ENCODE measurements at places on chromosomes 13 and 19.

- DNase-seq = no peak
Observed at GRCh38 chr19:46604781-46605355, 3.7 kb downstream of the CALM3 start.

GRCh38 chr13:38895075-38895474 is 95.6 kb downstream of the STOML3 start:
- DNase-seq = no peak

DNA sequence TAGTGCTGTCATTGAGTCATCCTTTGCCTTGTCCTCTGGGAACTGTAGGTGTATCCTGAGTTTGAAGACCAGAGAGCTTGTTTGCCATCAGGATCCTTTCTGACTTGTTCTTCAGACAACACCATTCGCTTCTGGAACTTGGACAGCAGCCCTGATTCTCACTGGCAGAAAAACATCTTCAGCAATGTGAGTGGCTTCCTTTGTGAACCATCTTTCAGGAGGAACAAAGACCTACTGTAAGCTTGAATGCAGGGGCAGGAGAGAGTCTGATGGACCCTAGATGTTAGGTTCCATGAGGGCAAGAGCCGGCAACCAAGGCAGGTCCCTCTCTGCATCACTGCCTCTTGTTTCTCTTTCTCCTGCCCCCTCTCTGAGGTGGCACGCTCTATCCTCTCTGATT is 26.7 kb downstream of the WDR62 start:
- no peak for DNase-seq

- no peak for DNase-seq
Observed at GRCh38 chr13:80312012-80312704, 28.8 kb downstream of the SPRY2 start.

- DNase-seq = no peak
Observed at GRCh38 chr19:50432221-50433028, at the start of gene MYBPC2. Gene MYBPC2, plus strand, starts transcription at chr19:50432892. Its CDS starts 62 bp downstream, at chr19:50432954.

DNA sequence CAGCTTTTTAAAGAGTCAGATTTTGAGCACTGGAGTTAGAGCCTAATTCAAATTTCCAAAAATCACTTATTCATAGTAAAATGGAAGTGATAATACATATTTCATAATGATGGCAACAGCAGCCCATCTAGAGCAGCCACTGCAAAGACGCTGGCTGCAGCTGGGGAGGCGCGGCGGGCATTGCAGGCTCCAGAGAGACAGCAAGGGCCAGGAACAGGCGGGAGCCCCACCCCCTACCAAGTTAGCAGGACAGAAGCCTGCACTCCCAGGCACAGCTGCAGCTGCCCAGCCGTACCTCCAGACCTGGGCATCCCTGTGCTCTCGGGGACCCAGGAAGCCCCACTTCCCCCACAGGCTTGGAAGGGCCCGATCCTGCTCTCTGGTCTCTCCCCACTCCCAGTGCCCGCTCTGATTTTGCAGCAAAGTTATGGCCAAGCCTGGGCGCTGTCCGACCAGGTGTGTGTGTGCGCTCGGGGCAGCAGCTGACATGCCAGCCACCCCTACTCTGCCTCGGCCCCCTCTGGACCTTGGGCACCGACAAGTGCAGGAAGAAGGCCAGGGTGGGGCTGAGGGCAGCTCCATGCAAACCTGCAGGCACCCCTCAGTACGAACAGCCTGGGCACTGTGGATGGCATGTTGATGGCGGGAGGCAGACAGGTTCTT is 84.8 kb downstream of the SERP2 start:
- DNase-seq = no peak

DNA sequence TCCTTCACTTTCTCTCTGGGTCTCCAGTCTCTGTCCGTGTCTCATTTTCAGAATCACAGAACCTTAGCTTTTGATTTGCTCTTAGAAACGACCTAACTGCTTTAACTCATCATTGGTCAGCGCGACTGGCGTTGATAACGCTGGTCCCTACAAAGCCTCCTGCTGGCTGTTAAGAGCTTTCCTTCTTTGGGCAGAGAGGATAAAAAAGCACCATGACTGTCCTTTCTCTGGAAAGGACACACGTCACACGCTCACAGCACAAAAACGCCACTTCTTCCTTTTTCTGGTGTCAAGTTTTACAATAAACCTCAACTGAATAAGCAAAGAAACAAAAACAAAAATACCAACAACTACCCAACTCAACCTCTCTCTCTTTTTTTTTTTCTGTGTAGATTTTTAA is 1.7 kb upstream of the KLK12 start:
- DNase-seq = no peak

DNA sequence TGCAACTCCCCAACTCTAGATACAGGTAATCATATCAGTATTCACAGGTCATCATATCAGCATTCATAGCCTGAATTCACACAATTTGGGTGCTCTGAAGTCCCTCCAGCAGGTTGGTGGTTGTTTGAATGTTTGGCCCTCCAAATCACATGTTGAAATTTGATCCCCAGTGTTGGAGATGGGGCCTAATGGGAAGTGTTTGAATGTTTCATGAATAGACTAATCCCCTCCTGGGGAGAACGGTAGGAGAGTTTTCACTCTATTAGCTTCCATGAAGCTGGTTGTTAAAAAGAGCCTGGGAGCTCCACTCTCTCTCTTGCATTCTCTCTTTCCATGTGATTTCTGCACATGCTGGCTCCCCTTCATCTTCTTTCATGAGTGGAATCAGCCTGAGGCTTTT is 288.6 kb upstream of the PCDH9 start:
- DNase-seq = no peak

DNA sequence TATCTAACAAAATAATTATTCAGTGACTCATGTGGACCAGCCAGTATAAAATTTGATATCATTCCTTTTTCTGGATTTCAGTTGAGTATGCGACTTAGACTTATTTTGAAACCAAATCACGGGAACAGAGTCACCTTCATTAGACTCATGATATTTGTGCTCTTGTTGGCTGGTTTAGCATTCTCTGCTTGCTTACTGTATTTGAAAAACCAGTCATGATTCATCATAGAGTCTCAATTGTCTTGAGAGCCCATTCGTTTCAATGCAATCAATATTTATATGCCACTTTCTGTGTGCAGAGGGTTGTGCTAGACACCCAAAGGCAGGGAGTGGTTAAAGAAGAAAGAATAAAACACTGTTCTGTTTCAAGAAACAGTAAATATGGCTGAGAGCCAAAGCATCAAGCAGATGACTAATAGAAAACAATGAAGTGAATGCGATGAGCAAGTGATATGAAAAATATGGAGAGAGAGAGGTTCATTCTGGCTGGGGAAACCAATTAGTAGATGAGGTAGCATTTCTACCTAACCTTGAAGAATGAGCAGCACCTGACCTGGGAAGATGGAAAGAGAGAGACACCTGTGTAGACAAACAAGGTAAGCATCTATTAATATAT is 99.6 kb upstream of the MBNL2 start:
- DNase-seq = peak; percentile 70

- no peak for DNase-seq
Observed at GRCh38 chr13:95678967-95679366, 2.0 kb downstream of the DNAJC3 start.

GRCh38 chr19:35138305-35138892 is at the start of gene FXYD1:
Gene FXYD1, plus strand, starts transcription at chr19:35138824. Its CDS starts 1,256 bp downstream, at chr19:35140080.
- no peak for DNase-seq

GRCh38 chr13:109795011-109795410 is 8.6 kb upstream of the IRS2 start:
- DNase-seq = no peak

GRCh38 chr13:33548069-33548468 is 262.5 kb upstream of the STARD13 start:
- DNase-seq = no peak

GRCh38 chr13:32538143-32538620 is 413 bp downstream of the N4BP2L2 start:
- peak; percentile 52 for DNase-seq

DNA sequence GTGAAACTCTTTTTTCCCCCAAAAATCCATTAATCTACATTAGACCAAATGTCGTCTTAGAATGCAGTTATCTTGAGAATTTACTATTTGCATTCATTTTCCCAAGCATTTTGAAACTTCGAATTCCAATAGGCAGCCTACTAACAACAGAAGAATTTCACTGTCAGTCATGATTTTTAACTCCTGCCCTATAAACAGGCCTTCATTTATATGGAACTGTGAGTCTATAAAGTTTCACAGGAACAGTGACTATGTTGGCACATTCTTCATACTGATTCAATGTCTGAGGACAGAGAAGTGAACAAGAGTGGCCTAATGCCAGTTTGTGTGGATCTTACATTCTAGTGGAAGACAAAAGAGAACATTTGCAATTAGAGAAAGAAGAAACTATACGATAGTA is 198.0 kb downstream of the PCDH17 start:
- DNase-seq = no peak

DNA sequence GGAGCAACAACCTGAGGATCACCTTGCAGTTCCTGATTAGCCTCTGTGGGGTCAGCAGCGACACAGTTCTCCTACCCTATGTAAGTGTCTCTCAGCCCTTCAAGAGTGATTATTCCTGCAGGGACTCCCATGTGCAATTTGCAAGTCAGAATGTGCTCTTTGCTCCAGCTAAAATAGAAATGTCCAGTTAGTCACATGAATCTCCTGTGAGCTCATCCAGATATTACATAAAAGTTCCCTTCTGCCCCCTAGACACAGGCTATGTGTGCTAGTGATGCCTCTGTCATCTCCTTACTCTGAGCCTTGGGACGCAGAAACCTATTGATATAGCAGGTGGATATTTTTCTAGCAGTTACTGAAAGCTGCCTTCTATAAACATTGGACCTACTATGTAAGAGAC is 105.5 kb downstream of the ZAR1L start:
- DNase-seq = no peak

GRCh38 chr13:25963674-25964073 is 88.1 kb downstream of the SHISA2 start:
- peak; percentile 13 for DNase-seq

DNA sequence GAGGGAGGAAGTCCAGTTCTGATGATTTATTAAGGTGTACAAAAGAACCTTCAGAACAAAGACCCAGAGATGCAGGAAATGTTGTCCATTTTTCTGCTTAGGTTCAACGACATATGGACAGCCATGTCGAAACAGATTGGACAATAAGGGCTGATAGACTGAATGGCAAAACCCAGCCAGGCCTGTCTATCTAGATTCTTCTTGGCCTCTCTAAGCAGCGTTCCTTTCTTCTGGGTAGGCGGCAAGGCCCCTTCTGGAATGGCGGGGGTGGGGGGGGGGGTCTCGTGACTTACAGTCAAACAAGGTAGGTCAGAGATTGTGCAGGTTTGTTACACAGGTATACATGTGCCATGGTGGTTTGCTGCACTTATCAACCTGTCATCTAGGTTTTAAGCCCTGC is 39.7 kb upstream of the PEPD start:
- no peak for DNase-seq

DNA sequence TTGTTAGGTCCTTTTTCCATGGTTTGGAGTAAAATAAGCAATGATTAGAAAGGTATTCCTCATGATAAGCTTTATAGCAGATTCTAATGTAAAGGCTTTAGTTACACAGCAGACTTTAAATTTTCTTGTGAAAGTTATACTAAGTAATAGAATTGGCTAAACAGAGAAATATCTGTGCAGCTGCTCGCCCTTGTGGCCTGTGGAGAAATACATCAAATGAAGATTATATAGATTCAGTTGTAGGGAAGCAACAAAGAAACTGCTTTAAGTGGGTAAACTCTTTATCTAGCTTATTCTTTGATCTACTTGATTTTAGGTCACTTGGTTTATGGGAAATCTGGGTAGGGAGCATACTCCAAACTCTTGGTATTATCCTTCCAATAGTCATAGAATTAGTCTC is 1269.7 kb upstream of the SPRY2 start:
- DNase-seq = no peak

DNA sequence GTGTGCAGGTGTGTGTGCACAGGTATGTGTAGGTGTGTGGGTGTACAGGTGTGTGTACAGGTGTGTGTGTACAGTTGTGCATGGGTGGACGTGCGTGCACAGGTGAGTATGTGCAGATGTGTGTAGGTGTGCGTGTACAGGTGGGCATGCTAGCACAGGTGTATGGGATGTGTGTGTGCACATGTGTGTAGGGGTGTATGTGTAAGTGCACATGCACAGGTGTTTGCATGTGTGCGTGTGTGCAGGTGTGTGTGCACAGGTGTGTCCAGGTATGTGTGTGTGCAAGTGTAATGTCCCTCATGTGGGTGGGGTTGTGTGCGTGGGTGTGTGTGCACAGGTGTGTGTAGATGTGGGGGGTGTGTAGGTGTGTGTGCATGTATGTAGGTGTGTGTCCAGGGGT is 27.5 kb upstream of the TFDP1 start:
- DNase-seq = no peak

- peak; percentile 30 for DNase-seq
Observed at GRCh38 chr19:55304279-55304978, 20.6 kb downstream of the BRSK1 start.

DNA sequence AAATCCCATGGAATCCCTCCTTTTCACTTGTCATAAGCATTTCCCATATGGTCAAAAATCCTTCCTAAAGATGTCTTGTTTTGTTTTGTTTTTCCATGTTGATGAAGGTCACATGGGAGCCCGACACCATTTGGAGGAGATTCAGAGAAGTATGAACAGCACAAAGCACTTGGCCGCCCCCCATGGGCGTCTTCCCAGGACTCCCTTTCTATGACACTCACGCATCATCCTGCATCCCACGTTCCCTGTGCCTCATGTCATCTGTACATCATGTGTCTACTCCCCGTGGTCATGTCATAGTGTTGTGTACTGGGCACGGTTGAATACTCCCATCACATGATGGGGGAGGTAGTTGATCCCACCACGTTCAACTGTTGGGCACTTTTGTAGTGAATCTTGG is 2.0 kb downstream of the ZSCAN1 start:
- no peak for DNase-seq

DNA sequence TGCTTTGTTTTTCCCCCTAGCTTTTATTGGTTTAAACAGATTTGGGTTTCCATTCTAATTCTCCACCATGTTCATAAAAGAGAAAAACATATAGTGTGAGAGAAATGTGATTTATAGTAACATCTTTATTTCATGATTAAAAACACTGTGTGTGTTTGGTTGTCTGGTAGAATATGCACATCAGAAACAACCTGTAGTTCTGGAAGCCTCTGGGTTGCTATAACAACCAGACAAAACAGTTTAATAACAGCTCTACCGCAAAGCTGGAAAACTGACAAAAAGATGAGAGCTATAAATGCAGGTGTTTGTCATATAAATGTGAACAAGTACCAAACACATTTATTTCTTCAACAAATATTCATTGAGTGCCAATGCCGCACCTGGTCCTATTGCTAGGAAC is 9.8 kb downstream of the KBTBD6 start:
- DNase-seq = no peak

- no peak for DNase-seq
Observed at GRCh38 chr13:44735806-44736205, 159.7 kb upstream of the TSC22D1 start.

DNA sequence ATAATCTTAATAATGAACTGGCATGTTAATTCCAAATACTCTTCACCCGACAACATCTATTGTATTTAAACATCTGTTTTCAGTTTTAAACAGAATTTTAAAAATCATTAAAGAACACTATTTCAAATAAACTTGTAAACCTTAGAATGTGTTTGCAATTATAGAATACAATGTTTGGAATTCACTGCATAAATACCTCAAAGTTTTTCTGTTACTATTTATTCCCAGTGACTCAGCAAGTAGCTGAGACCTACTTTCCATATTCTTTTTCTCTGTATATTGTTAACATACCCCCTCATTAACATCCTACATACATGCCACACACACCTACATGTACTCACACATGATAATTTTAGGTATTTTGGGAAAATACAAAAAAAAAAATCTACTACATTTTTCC is 1134.3 kb downstream of the SLITRK1 start:
- DNase-seq = peak; percentile 66

GRCh38 chr13:23268441-23268840 is 87.7 kb downstream of the SGCG start:
- no peak for DNase-seq

- DNase-seq = no peak
Observed at GRCh38 chr19:21713761-21714160, 53.6 kb downstream of the ZNF100 start.

GRCh38 chr13:40389081-40389641 is 277.3 kb downstream of the FOXO1 start:
- no peak for DNase-seq

All from EL (cell line).